ENCODE measurements at places on chromosomes 7 and 10.

DNA sequence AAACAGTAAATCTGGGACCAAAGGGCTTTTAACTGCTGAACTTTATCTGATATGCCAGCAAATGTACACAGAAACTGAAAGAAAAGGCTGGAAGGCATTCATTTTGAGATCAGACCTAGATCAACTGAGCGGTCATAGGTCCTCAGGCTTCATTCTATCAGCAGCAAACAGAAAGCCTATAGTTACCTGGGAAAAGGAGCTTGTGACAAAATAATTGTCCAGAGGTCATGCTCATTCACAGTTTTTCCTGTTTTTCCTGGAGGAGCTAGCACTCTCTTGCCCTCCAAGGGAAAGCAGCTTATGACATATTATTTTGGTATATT lies 320.2 kb downstream of the AHR start:
- no peak for DNase-seq
- no peaks in the 10 kb centered on the region for H3K27me3 ChIP-seq
- H3K36me3 ChIP-seq = no peaks in the 10 kb centered on the region

GRCh38 chr10:9038146-9038714 lies 983.7 kb downstream of the GATA3 start:
- no peaks in the 10 kb centered on the region for H3K36me3 ChIP-seq
- H3K27me3 ChIP-seq = no peaks in the 10 kb centered on the region
- H3K4me3 ChIP-seq = no peak overlapping the region
- no peak overlapping the region for H3K27ac ChIP-seq
- H3K4me1 ChIP-seq = no peaks in the 10 kb centered on the region

DNA sequence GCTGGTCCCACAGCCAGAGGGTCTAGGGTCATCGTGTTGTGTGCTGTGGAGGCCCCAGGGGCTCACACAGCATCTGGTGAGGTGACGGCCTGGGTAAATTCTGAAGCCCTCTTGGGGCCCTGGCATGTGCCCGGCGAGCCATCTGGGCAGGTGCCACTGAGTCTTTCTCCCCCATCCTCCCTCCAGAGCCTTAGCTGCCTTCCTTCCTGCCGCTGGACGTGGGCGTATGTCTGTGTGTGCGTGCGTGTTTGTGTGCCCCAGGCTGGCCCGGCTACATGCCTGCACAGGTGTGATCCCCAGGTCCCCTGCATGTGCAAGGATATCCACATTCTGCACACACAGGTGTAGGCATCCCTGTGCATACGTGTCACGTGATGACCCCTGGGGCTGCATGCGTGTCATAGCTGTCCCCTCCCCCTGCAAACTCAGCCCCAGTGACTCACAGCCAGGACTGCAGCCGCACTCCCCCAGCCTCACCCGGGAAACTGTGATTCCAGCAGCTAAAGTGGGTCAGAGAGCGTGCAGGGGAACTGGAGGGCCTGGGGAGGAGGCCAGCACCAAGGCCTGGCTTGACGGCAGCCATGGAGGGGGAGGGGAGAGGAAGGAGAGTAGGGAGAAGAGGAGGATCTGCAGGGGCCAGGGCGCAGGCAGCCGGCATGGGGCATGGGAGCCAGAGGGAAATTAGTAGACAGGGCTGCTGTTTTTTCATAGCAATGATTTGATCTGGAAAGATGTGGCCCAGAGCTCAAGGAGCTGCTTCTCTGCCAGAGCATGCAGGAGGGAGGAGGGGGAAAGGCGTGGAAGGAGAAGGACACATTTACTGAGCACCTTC lies 46.4 kb downstream of the ELFN1 start:
- no peaks in the 10 kb centered on the region for H3K4me1 ChIP-seq
- DNase-seq = no peak
- no peaks in the 10 kb centered on the region for H3K27me3 ChIP-seq
- peaks cover 5% of the 10 kb centered on the region for H3K36me3 ChIP-seq
- H3K4me3 ChIP-seq = no peak overlapping the region

DNA sequence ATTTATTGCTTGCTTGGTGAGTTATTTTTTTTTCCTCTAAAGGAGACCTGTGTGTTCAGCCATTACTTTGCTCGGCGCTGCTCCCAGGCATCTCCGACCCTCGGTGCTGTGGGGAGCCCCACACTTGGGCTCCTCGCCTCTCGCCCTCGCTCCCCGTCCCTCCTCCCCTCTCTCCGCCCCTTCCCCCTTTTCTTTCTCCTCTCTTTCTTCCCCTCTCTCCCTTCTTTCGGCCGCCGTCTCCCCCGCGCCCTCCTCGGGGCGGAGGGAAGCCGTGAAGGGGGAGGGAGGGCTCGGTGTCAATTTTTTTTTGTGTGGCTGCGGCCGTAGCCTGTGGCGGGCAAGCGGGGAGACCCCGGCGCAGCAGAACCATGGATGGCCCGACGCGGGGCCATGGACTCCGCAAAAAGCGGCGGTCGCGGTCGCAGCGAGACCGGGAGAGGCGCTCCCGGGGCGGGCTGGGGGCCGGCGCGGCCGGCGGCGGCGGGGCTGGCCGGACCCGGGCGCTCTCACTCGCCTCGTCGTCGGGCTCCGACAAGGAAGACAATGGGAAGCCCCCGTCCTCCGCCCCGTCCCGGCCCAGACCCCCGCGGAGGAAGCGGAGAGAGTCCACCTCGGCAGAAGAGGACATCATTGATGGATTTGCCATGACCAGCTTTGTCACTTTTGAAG lies 1.1 kb downstream of the AUTS2 start:
- H3K4me1 ChIP-seq = peaks cover 59% of the 10 kb centered on the region
- H3K36me3 ChIP-seq = no peaks in the 10 kb centered on the region
- H3K27ac ChIP-seq = peak overlapping the region; percentile 93
- peak overlapping the region; percentile 88 for H3K4me3 ChIP-seq
- H3K27me3 ChIP-seq = no peaks in the 10 kb centered on the region

DNA sequence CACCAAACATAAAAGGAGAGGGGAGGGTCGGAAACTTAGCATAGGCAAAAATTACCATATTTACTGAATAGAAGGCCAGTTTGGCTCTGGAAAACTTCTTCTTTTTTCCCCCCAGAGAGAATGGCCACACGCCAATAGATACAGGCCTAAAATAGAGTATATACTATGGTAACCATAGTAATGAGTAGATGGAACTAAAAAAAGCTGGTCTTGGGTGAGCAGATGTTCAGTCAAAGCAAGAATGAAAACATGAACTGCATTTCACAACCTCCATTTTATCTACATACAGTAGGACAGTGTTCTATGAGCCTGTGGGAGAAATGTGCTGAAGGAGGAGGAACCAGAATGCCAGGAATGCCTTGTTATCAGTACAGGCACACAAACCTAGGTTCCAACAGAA lies 141.7 kb upstream of the SEMA3A start:
- H3K4me3 ChIP-seq = no peak overlapping the region
- no peaks in the 10 kb centered on the region for H3K27me3 ChIP-seq
- no peaks in the 10 kb centered on the region for H3K4me1 ChIP-seq
- no peaks in the 10 kb centered on the region for H3K36me3 ChIP-seq

Measured in esophagus muscularis mucosa (tissue), 4 donors.